ENCODE measurements at places on chromosomes 7 and 10.

GRCh38 chr7:45721686-45722598 is 147.8 kb downstream of the ADCY1 start:
- DNase-seq: no peak

GRCh38 chr7:96093435-96093834 is 228.5 kb downstream of the SLC25A13 start:
- no peak for DNase-seq

DNA sequence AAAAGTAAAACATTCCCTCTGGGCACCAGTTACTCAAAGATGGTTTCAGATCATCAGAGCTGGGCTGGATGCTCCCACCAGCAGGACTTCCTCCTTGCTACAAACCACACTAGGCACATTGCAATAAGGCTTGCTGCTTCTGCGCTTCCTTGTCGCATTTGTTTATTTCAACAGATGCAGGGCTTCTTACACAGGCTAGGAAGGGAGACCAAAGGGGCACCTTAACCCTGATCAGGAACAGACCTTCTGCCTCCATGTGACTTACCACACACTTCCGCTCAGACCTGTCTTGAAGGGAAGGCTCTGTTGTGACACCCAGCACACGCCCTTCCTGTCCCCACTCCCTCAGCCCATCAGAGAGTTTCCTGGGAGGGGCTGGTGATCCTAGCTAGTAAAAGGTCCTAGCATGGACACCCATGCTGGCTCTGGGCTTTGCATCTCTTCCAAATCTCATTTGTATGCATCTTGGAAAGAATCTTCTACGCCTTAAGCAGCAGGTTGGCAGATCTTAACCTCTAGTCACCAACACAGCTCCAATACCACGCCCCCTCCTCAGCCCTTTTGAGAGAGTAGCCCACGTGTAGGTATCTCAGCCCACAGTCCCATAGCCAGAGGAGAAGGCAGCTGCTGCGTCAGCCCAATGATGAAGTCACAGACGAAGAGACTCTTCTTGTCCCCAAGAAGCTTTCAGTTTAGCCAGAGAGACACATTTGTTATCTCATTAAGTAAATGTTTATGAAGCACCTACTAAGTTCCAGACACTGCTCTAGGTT is 47.1 kb upstream of the SVIL start:
- DNase-seq: no peak

DNA sequence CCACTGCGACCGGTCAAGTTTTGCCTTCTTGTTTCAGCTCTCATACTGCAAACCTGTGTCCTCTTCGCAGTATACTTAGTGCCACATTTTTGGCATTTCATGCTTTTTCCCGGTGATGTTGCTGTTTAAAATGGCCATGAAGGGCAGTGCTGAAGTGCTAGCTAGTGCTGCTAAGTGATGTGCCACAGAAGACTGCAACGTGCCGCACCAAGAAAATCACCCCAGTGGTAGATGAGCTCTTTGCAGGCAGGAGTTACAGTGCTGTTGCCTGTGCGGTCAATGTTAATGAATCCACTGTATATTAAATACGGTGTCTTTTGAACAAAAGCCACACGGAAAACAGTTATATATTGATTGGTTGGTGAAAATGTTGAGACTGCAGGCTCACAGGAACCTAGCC is 120.3 kb downstream of the ANLN start:
- no peak for DNase-seq

GRCh38 chr7:51802718-51803117 is 486.1 kb upstream of the COBL start:
- DNase-seq: no peak

DNA sequence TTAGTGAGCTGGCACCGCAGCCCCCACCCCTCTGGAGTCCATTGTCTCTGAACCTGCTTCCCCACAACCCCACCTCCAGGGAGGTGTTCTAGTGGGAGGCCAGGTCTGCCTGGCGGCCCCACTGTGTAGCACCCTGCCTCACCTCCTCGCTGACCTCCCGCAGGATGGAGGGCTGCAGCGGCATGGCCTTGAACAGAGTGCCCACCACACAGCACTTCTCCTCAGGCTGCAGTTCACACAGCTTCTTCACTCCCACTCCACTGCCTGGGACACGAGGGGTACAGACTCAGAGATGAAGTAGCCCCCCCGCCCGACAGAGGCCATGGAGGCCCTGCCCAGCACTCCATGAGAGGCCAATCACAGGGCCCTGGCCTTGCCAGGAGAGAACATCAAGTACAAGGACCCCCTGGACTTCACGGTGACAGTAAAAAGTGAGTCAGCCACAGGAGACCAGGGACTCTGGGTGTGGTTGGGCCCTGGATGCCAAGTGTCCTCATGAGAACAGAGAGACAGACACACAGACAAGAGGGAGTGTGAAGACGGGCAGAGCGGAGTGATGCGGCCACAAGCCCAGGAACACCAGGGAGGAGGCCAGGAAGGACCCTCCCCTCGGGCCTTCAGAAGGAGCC is 5.4 kb downstream of the POLD2 start:
- DNase-seq: no peak

DNA sequence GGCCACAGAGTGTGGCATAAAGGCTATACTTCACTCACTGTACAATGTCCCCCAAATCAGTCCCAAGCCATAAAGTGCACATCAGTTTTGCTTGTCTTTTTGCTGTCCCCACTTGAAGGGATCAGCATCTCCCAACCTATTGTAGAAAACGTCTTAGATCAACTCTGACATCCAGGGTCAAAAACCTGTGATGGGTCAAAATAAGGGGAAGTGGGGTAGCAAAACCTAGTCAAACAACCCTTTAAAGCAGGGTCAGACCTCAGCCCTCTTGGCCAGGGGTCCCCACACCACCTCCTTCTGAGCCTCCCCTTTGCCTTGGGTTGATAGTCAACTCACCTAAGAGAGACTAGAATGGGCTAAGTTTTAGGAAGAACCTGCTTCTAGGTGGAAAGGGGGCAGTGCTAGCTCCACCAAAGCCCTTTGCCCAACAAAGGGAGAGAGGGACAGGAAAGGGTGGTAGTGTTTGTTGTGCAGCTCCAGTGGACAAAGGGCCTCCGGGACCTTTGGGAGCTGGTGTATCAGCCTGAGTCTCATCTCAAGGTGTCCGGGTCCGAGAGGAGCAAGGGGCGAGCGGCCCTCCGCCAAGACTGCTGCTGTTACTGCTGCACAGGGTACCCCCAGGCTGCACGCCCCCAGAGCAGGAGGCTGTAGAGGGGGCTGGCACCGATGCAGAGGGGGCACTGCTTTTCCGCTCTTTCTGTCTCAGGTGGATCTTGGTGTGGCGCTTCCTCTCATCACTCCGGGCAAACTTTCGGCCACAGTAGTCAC is 3.3 kb downstream of the EGR2 start:
- DNase-seq: no peak

DNA sequence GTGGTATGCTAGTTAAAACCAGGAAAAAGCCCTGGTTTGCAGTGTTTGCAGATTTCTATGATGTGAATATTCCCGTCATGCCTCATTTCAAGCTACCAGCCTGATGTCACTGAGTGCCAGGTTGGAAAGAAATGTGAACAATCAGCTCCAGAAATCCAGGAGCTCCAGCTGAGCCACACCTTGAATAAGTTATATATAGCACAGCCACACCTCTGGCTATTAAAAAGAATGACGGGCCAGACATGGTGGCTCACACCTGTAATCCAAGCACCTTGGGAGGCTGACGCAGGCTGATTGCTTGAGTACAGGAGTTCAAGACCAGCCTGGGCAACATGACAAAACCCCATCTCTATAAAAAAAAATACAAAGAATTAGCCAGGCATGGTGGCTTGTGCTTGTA is 18.7 kb upstream of the SLF2 start:
- DNase-seq: no peak

All from neuronal stem cell (in vitro differentiated cells).